ENCODE measurements at places on chromosomes 3 and 15.

GRCh38 chr3:194872669-194872977 lies 186.9 kb downstream of the FAM43A start:
- DNase-seq = no peak

GRCh38 chr15:86002444-86002843 lies 77.2 kb upstream of the AGBL1 start:
- DNase-seq = no peak

- no peak for DNase-seq
These were observed 139.8 kb downstream of the IGF1R start for GRCh38 chr15:98787936-98788757.

DNA sequence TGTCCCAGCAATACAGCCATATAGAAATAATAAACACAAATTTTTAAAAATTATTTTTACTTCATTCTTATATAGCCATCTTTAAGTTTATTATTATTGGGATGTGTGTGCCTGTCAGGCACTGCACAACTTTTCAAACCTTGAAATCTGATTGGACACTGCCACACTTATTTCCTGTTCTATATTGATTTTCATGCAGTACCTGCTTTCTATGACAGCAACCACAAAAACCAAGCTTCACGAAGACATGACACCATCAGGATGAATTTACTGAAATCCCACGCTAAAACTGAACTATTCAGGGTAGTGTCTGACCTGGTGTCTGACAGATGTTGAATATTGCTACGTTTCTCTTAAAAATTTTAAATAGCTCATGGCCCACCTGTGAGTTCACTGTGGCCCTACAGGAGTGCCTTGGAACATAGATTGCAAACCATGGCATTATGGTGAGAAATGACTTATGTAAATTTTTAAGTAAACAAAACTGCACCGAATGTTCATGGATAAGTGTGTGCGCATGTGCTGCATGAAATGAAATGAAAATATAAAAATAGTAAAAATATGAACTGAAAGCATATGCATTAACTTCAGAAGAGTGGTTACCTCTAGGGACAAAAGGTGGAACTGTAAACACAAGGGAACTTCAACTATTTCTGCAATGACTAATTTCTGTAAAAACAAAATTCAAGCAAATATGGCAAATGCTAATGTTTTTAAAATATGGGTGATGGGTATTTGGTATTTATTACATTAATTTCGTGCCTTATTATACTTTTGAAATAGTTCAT lies 152.3 kb downstream of the ZBTB20 start:
- no peak for DNase-seq

GRCh38 chr15:68818066-68818768 lies 2.5 kb downstream of the ANP32A start:
- DNase-seq = peak; percentile 53

DNA sequence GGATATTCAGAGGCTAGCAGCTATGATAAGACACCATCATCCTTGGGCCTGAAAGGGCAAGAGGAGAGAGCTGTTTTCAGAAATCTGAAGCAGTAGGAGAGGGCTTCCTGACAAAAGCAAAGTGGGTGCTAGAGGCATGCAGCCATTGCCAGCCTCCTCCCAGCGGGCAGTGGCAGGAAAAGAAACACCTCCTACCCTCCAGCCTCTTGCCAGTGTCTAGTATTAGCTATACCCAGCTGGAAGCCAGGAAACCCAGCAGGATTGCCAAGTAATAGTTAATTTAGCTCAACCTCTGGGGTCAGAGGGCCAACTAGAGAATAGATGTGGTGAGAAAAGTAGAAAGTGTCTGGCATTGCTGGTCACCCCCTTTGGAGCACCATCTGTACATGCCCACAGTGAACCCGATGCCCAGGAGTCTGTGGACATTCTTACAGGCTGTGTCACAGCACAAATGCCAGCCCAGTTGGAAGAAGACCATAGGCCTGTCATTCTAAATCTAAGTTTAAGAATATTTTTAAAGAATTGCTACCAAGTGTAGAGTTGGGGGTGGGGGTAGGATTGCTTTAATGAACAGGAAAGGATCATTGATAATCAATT lies 85.3 kb downstream of the HCN4 start:
- peak; percentile 17 for DNase-seq

DNA sequence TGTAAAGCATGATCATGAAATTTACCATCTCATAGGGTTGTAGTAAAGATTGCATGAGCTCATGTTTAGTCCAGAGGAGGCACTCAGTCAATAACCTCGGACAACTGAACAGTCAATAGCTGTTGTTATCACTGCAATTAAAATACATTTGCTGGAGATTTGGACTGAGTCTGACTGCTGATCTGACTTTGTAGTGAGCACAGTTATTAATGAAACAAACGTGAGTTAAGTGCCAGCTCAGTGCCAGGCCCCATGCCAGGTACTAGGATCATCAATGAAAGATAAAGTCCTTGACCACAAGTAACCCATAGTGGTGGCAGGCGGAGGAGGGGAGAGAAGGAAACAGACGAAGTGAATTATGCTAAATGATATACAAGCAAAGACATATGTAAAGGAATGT lies 43.7 kb upstream of the PRICKLE2 start:
- no peak for DNase-seq

DNA sequence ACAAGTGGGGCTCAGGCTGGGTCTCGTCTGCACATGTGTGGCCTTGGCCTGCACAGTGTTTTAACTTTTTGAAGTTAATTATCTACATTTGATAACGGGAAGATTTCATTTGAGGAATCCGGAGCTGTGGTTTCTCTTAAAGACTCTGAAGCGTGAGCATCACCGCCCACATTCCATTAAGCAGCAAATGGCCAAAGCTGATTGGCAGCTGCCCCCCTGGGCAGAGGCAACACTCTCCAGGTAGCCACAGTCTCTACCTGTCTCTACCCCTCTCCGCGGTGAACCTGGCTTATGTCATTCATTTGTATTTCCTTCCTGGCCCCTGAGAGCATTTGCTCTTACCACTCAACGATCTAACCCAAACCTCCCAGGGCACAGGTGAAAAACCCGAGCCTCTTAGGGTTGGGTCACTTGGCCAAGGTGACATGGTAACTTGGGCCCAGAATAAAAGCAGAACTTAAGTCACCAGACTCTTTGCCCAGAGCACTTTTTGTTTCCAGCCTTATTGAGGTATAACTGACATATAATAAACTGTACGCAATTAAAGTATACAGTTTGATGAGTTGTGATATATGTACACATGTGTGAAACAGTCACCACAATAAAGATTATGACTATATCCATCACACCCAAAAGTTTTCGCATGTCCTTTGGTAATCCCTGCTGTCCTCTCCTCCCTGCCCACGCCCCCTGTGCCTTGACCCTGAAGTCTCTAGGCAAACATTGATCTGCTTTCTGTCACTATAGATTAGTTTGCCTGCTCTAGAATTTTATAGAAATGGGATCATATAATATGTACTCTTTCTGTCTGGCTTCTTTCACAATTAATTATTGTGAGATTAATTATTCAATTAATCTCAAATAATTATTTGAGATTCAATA lies 245.7 kb upstream of the HES1 start:
- no peak for DNase-seq

DNA sequence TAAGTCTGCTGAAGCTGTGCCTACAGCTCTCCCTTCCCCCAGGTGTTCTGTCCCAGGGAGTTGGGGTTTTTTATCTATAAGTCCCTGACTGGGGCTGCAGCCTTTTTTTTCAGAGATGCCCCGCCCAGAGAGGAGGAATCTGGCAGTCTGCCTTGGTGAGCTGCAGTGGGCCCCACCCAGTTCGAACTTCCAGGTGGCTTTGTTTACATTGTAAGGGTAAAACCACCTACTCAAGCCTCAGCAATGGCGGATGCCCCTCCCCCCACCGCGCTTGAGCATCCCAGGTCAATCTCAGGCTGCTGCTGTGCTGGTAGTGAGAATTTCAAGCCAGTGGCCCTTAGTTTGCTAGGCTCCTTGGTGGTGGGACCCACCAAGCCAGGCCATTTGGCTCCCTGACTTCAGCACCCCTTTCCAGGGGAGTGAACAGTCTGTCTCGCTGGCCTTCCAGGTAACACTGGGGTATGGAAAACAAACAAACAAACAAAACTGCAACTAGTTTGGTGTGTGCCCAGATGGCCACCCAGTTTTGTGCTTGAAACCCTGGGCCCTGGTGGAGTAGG lies 189.4 kb downstream of the MFSD1 start:
- no peak for DNase-seq

- DNase-seq = no peak
These were observed 27.1 kb downstream of the HEG1 start for GRCh38 chr3:125028657-125029056.

- DNase-seq = no peak
These were observed 17.5 kb downstream of the CCR4 start for GRCh38 chr3:32968920-32969389.

GRCh38 chr15:95994418-95994817 lies 336.1 kb upstream of the NR2F2 start:
- DNase-seq = no peak

DNA sequence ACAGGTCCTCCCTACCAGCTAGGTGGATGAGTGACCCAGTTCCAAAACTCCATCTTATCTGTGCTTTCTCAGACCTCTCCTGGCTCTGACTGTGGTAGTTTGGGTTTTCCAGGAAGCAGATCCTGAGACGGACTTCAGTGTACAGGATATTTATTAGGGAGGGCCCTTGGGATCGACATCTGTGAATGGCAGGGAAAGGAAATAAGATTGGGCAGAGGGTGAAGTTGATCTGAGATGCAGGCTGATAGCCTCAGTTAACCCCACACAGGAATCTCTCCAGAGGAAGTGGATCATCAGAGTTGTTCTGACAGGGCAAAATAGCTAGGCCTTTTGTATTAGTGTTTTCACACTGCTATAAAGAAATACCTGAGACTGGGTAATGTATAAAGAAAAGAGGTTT lies 16.7 kb upstream of the MAPK6 start:
- DNase-seq = no peak

GRCh38 chr15:101731746-101732145 lies 7.5 kb upstream of the TARS3 start:
- DNase-seq = no peak

DNA sequence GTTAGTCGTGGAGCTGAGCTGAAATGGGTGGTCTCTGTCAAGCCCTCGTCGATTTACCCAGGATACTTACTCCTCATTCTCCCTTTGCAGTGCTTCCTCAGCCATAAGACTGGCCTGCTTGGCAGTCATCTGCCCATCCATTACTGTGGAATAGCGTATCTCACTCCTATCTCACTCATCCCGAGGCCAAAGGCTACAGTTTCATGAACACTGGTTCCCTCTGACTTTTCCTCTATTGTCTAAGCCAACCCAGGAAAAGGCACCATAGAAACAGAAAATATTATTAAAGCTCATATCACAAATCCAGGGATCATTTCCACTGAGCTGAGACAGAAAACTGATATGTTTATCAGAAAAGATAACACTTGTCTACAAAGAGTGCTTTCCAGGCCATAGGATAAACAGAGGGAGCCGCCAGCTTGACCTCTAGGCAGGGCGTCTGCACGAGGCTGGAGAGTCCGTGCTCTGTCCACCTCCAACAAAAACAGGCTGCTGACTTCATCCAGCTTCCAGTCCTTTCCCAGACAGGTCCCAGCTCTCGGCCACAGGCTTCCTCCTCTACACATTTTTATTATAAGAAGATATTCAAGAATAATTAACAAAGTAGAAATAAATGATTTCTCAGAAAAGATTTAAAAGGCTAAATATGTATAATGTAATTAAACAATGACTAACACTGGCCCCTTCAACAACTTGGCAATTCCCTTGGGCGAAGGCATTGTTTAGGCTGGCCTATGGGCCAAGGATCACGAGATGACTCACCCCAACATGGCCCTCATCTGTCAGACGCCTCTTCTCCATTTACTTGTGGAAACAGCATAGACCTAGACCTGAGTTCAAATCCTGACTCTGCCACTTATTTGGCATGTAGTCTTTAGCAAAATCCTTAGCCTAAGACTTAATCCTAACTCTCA lies 27.4 kb upstream of the BOC start:
- DNase-seq = no peak

GRCh38 chr15:60673918-60674558 lies 195.1 kb upstream of the ICE2 start:
- peak; percentile 87 for DNase-seq

DNA sequence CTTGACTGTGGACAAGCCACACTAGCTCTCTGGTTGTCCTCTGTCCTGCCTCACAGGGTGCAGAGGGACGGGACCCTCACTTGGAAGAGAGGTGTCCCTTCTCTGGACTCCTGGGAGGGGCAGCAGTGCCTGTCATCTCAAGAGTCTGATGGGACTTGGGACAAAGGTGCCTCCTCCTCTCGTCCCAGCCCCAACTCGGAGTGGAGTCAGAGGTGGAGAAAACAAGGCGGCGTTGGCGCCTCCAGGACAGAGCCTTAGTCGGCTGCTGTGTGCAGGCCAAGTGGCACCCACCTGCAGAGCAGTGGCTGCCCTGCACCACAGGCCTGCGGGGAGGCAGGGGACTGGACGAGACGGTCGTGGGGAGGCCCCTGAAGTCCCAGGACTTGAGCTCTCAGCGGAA lies 9.4 kb upstream of the SEC13 start:
- DNase-seq = no peak

DNA sequence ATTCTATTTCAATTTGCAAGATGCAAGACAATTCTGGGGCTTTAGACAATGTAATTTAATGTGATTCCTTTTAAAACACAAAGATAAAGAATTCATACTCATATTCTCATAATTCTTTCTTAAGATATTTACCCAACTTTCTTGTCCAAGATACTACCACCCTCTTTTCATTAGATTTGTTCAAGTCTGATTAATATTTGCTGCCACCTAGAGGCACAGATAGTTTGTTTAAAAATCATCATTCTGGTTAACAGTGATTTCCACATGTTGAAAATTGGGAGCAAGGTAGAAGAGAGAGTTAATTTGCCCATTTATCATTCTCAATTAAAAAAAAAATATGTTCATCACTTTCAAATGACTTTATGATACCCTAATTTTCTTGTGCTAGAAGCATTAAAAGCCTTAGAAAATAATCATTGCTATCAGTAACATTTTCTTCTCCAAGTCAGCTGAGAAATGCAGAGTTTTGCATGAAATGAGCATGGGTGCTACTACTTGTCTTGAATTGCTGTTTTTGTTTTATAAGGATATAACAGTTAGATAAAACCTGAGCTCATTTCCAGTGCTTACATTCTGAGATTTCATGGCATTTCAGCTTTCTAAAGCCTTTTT lies 11.6 kb downstream of the TAMM41 start:
- no peak for DNase-seq

DNA sequence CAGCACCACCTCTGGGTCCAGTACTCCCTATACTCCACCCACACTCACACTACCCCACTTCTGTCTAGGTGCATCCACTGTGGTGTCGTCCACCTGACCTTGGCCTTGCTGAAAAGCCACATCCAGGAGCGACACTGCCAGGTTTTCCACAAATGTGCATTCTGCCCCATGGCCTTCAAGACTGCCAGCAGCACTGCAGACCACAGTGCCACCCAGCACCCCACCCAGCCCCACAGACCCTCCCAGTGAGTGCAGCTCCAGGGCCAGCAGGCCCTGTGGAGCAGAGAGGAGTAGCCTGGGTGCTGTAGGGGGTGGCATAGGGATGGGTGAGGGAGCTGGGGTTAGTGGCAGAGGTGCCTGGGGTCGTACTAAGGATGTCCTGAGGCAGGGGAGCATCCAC lies 19.4 kb upstream of the ALPK3 start:
- DNase-seq = no peak

- no peak for DNase-seq
These were observed 3.4 kb downstream of the KLHL40 start for GRCh38 chr3:42688487-42689420.

GRCh38 chr15:100034191-100034590 lies 301.0 kb upstream of the LYSMD4 start:
- DNase-seq = no peak

- DNase-seq = no peak
These were observed 29.1 kb downstream of the PTX3 start for GRCh38 chr3:157465741-157466140.

GRCh38 chr15:52527911-52528563 lies 643 bp downstream of the MYO5A start:
- DNase-seq = no peak

Measured in RCC 7860 (cell line).